ENCODE measurements at places on chromosomes 5 and 9. TPM values are rescaled to one million over a fixed set of nuclear protein-coding genes. Genes with fewer than 3 reads are reported as not detected.

The PCDHA1 gene
- 0.20 TPM for total RNA-seq

The NPR3 gene
- total RNA-seq = 14.8 TPM

The ANKRD34B gene
- not detected for total RNA-seq

The BTNL3 gene
- total RNA-seq = not detected

The ATG12 gene
- total RNA-seq = 54.5 TPM

The EQTN gene
- not detected for total RNA-seq

The CORO2A gene
- total RNA-seq = 0.52 TPM

The VAV2 gene
- total RNA-seq = 39.3 TPM

The SPATA6L gene
- 2.4 TPM for total RNA-seq

The ZNF366 gene
- not detected for total RNA-seq

The GPX3 gene
- 18.4 TPM for total RNA-seq

The LURAP1L gene
- 14.6 TPM for total RNA-seq

The AJM1 gene
- 4.0 TPM for total RNA-seq

The SH3TC2 gene
- 0.59 TPM for total RNA-seq

The GABRB2 gene
- not detected for total RNA-seq

The PTPRD gene
- 0.49 TPM for total RNA-seq

The SPATA31E1 gene
- not detected for total RNA-seq

The ARHGEF39 gene
- 17.0 TPM for total RNA-seq

The RGS7BP gene
- total RNA-seq = not detected

The FLT4 gene
- 2.5 TPM for total RNA-seq

The TMEM232 gene
- total RNA-seq = not detected

The IL3 gene
- total RNA-seq = not detected

The SLC6A3 gene
- total RNA-seq = 0.15 TPM

The PAPPA gene
- 33.6 TPM for total RNA-seq

The PCDHGB6 gene
- total RNA-seq = 0.09 TPM

The ANKRD31 gene
- 0.05 TPM for total RNA-seq

The SLC6A18 gene
- total RNA-seq = not detected

The IL11RA gene
- 6.1 TPM for total RNA-seq

The SPINK1 gene
- total RNA-seq = not detected

The PFDN1 gene
- 92.7 TPM for total RNA-seq

The GBA2 gene
- total RNA-seq = 30.0 TPM

The PHYHD1 gene
- total RNA-seq = not detected

The KIF4B gene
- total RNA-seq = not detected

The TMED7 gene
- total RNA-seq = 60.1 TPM

The RMI1 gene
- total RNA-seq = 10.3 TPM

The PLCXD3 gene
- 0.33 TPM for total RNA-seq

The SPATA9 gene
- not detected for total RNA-seq

The SEMA5A gene
- total RNA-seq = not detected

The KCTD16 gene
- 0.08 TPM for total RNA-seq

The CDX1 gene
- not detected for total RNA-seq

The MAMDC4 gene
- total RNA-seq = 1.8 TPM

The NXNL2 gene
- 0.78 TPM for total RNA-seq

The BTNL8 gene
- not detected for total RNA-seq

The FBXL7 gene
- 1.3 TPM for total RNA-seq

The PCDHA2 gene
- total RNA-seq = 0.03 TPM

The ECM2 gene
- total RNA-seq = 0.21 TPM

The DND1 gene
- total RNA-seq = 0.73 TPM

The PDE4D gene
- 22.9 TPM for total RNA-seq

The GGTA1 gene
- 0.06 TPM for total RNA-seq

The LRRC70 gene
- total RNA-seq = 0.11 TPM

The WWC1 gene
- 79.0 TPM for total RNA-seq

All from A549 treated with RU486 at 1 μM for 4 hours (cell line).